Dermis microvascular lymphatic vessel endothelial cell (primary cell): ENCODE measurements at places on chromosomes 12 and 14. TPM values are rescaled to one million over a fixed set of nuclear protein-coding genes. Genes with fewer than 3 reads are reported as not detected.

Gene KRT78
- total RNA-seq = not detected in 2 replicates

DNA sequence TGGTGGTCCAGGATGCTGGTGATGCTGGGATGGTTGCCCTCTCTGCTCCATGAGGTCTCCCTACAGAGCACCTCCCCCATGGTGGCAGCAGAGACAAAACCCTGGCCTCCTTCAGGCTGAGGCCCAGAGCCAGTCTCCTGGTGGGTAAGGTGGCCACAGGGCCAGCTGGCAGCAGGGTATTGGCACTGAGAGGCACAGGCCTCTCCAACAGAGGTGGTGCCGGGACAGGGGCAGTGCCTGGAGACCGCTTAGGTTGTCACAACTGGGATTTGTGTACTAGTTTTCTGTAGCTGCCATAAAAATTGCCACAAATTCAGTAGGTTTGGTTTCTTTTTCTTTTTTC is 6.1 kb upstream of the MTA1 start:
- DNase-seq = no peak

GRCh38 chr14:93049315-93049714 is 66.4 kb downstream of the ITPK1 start:
- DNase-seq = no peak

DNA sequence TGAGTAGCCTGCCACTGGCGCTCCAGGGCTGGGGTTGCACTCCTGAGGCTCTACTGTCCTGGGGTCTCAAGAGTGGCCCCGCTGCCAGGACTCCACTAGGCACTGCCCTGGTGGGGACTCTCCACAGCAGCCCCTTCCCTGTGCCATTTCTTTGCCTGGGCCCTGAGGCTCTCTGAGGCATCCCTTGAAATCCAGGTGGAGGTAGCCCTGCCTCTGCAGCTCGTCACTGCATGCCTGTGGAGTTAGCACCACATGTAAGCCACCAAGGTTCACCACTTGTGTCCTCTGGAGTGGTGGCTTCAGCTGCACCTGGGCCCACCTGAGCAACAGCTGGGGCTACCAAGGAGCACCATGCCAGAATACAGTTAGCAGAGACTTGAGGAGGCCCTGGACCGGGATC is 39.9 kb upstream of the BATF start:
- DNase-seq = no peak

- DNase-seq = no peak
Observed at GRCh38 chr14:22822571-22823098, 7.1 kb upstream of the MRPL52 start.
